Endodermal cell (in vitro differentiated cells): ENCODE measurements at places on chromosomes 7 and 10. TPM values are rescaled to one million over a fixed set of nuclear protein-coding genes. Genes with fewer than 3 reads are reported as not detected.

DNA sequence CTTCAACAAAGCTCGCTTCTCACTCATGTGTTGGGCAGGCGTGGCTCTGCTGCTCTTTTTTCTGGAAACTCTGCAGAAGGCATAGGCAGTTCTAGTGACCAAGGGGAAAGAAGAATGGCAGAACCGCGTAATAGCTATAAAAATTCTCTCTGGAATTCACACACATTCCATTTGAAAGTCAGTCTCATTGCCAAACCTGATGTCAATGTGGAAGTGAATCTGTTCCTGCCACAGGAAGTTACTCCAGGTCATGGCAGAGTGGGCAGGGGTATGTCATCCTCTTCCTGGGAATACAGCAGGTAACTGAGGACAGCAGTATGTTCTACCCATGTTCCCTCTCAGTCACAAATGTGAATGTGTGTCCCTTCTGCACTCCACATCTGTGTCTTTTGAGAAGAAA is 8.2 kb upstream of the PAXIP1 start:
- no peaks in the 10 kb centered on the region for H3K36me3 ChIP-seq
- H3K4me3 ChIP-seq, result no peak overlapping the region
- no peak overlapping the region for H3K27ac ChIP-seq

- H3K27me3 ChIP-seq, result no peaks in the 10 kb centered on the region
- DNase-seq, result peak; percentile 83
- H3K4me1 ChIP-seq, result no peaks in the 10 kb centered on the region
- peak overlapping the region; percentile 5 for H3K4me3 ChIP-seq
Observed at GRCh38 chr10:17375936-17376584, 78.3 kb downstream of the ST8SIA6 start.

- no peak for DNase-seq
- peak overlapping the region; percentile 87 for H3K4me3 ChIP-seq
- H3K4me1 ChIP-seq, result no peaks in the 10 kb centered on the region
- no peaks in the 10 kb centered on the region for H3K36me3 ChIP-seq
Observed at GRCh38 chr7:8260871-8261694, 884 bp downstream of the ICA1 start.

HEPACAM2 gene
- not detected in 3 replicates for total RNA-seq

CAV1 gene
- total RNA-seq, result 8.8 and 9.4 TPM in 2 replicates

OR2A42 gene
- not detected in 2 replicates for total RNA-seq

EIF5AL1 gene
- 0.61 to 0.72 TPM (median 0.62 TPM) in 3 replicates for total RNA-seq
